ENCODE measurements at places on chromosomes 5 and 9. TPM values are rescaled to one million over a fixed set of nuclear protein-coding genes. Genes with fewer than 3 reads are reported as not detected.

The TXNDC8 gene
- total RNA-seq: not detected

The MRPL50 gene
- 23.3 TPM for total RNA-seq

The TMEM252 gene
- not detected for total RNA-seq

The PPWD1 gene
- 50.0 TPM for total RNA-seq

The ACTBL2 gene
- total RNA-seq: not detected

The SRD5A1 gene
- 27.7 TPM for total RNA-seq

The RGS14 gene
- 31.0 TPM for total RNA-seq

The HMCN2 gene
- total RNA-seq: 5.2 TPM

The PTGES gene
- total RNA-seq: 1.2 TPM

The CD74 gene
- total RNA-seq: 32.2 TPM

The FSTL4 gene
- total RNA-seq: 2.4 TPM

DNA sequence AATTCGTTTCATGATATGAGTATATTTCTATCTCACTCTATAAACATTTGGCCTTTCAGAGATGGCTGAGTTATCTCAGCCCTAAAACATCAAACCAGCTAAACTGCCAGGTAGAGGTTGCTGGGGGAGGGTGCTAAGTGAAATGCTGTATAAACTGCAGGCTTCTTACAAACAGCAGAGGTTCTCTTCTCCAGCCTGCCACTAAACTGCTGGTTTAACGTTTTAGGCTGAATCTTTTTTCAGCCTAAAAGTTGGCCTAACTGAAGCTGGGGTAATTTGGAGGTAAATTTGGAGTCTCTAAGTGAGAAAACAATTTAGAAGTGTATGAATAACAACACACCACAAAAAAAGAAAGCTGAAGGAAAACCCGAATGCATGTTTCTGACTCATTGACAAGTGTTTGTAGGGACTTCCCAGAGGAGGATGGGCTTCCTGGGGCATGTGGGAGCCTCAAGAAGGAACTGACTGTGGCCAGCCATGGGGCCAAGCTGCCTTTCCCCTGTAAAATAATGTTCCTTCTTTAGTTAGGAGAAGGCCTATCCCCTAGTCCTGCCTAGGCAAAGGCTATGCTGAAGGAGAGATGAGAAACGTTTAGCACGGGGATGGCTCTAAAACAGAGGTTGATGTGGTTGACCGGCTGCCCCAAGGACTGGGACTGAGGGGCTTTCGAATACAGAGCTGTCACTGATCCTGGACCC, 44.3 kb downstream of the SLC28A3 start:
- DNase-seq: no peak

- DNase-seq: no peak
Measured at GRCh38 chr5:1281038-1281882, 13.6 kb downstream of the TERT start.

GRCh38 chr5:14598225-14598624, 16.6 kb downstream of the OTULINL start:
- DNase-seq: no peak

GRCh38 chr9:133610845-133611244, 1.7 kb upstream of the FAM163B start:
- DNase-seq: no peak

- DNase-seq: no peak
Measured at GRCh38 chr5:26003966-26004365, 1034.4 kb downstream of the CDH9 start.

DNA sequence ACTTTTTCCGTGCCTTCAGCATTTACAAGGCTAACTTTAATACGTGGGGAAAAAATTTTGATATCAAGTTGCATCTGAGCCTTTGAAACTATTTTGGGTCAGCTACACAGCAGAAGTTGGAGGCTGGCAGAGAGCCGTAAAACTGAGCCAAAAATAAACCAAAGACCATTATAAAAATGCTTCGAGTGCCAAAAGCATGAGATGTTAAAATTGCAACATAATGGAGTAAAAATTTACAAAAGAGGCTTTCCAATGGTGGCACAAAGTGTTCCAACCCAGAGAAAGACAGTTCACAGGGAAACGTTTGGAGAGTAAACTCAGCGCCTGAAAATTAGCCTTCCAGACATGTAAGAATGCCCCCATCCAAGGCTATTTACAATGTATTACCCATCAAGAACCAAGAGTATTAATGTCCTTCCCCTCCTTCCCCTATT, 190.3 kb downstream of the TLE1 start:
- no peak for DNase-seq

GRCh38 chr5:61347080-61347479, 15.0 kb downstream of the ZSWIM6 start:
- DNase-seq: no peak

DNA sequence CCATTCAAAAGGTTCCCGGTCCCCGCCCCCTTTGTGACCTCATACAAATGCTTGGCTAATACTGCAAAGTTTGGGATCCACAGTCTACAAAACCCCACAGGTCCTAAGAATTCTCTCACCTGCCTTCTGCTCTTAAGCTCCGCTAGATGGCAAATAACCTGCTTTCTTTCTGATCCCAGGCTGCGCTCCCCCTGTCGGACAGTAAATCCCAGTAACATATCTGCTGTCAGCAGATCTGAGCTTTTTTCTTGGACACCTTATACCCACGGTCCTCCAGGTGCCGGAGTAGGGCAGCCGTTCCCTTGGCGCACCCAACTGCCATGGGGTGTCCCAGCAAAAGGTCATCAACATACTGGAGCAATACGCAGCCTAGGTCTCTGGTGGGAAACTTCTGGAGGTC, 39.0 kb upstream of the PPP1R26 start:
- DNase-seq: peak; percentile 15

GRCh38 chr9:7656636-7657035, 142.9 kb downstream of the DMAC1 start:
- no peak for DNase-seq

DNA sequence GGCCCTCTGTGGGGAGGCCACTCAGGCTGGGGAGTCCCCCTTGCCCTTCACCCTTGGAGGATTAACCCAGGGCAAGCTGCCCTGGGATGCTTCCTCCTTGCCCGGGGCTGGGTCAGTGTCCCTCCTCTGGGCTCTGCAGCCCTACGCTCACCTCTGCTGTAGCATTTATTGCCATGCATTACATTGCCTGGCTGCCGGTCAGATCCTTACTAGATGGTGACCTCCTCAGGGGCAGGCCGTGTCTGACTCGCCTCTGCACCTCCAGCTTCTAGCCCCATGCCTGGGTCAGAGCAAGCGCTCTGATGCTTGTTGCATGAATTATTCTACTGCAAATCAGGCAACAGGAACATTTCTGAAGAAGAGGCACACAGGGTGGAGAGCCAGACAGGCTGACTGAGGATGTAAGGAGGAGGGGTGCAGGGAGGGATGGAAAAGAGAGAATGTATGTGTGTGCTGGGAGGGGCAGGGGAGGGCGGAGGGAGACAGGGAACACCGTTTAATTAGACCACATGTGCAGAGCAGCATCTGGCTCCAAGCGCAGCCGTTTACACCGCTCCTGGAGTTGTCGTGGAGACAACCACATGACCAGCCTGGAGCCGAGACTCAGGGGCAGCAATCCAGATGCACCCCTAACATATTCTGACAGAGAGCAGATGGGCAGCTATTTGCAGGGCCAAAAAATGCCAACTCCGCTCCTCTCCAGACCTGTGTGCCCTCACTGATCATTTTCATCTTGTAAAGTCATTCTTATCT, 117.0 kb downstream of the CRB2 start:
- no peak for DNase-seq

- DNase-seq: no peak
Measured at GRCh38 chr5:174328631-174329299, 283.3 kb downstream of the NSG2 start.

DNA sequence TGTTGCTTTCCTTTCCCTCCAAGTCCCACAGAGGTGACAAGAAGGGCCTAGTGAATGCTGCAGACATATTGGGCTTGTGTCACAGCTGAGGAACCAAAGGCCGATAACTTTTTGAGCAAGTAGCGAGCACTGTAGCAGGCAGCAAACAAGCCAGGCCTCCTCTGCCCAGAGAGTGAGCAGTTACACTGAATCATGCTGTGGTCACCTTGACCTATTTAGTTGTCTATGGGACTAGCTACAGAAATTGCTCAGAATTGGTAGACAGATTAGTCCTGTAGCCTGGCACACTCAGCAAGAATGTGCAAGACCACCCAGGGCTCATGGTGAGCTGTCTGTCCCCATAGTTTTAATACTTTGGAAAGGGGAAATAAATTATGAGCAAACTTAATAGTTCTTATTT, 25.2 kb downstream of the ZCCHC9 start:
- no peak for DNase-seq

GRCh38 chr5:52735139-52735538, 52.6 kb upstream of the ITGA1 start:
- no peak for DNase-seq

DNA sequence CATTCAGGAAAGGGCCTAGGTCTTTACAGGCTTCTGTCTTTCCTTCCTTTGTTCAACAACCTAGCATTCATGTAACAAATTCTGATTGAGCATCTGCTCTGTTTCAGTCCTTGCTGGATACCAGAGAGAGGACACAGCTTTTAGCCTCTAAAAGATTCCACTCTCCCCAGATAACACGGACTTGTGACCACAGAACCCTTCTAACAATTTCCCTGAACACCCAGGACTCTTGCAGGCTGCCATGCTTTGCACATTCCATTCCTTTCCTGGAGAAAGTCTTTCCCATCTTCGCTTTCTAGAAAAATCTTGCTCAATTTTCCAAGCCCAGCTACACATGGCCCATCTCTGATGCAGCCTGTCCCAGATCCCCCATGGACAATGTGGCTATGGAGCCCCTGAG, 310.9 kb downstream of the ACTL7B start:
- no peak for DNase-seq

GRCh38 chr5:135255461-135256178, 143.4 kb downstream of the MACROH2A1 start:
- DNase-seq: no peak

GRCh38 chr5:27900761-27901160, 862.4 kb upstream of the CDH9 start:
- no peak for DNase-seq

GRCh38 chr9:75083188-75083970, 4.6 kb downstream of the NMRK1 start:
- DNase-seq: peak; percentile 65

DNA sequence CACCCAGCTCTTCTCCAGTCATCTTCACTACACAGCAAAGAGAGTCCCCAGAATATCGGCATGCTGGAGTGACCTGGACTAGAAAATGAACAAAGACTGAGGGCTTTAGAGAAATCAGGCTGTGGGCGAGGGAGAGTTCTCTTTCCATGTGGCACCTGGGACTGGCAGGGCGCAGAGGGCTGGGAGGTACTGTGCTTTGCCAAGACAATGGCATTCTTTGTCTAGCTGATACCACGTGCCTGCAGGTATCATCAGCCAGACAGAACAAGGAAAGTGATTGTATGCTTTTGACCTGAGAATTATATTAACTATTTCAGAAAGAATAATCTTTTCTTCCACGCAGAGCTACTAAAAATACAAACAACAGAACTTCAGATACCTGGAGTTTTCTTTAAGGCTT, 30.5 kb downstream of the DDX31 start:
- no peak for DNase-seq

DNA sequence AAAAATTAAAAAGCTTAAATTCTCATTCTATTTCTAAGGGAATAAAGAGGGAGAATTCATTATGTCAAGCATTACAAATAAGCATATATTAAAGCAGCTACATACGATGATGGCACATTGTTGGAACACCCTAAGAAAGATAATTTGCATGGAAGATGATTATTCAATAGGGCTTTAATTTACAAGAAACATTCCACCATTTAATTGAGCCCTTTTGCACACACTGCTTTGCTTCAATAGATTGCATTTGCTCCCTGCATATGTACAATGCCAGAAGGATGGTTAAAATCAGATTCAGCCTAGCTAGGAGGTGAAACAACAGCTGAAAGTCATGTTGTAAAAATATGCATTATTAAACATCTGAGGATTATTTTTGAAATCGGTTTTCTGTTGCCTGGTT, 21.8 kb downstream of the KIAA1958 start:
- DNase-seq: no peak

DNA sequence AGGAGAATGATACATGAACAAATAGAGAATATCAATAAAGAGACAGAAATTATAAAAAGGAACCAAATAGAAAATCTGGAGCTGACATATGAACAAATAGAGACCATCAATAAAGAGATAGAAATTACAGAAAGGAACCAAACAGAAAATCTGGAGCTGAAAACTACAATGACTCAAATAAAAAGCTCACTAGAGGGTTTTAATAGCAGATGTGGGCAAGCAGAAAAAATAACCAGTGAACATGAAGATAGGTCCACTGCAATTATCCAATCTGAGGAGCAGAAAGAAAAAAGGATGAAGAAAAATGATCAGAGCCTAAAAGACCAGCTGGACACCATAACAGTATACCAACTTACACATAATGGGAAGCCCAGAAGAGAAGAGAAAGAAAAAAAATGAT, 353.7 kb downstream of the ARL15 start:
- no peak for DNase-seq

- DNase-seq: no peak
Measured at GRCh38 chr9:75927356-75927755, 36.9 kb downstream of the PCSK5 start.

DNA sequence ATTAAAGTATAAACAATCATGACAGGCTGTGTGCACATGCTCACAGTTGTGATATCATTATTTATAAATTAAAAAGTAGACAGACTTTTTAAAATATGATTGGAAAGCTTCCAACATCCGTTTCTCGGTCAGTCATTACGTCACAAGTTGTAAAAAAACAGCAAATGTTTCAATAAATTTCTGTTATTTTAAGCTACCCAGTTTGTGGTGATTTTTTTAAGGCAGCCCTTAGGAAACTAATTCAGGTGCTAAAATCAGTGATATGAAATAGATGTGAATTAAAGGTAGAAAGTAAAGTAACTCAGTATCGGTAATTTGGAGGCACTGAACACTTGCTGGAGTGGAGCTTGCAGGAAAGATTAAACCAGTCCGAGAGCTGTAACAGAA, 1.2 kb downstream of the CCNH start:
- DNase-seq: no peak

GRCh38 chr5:159096924-159097783, 2.6 kb downstream of the EBF1 start:
- DNase-seq: peak; percentile 49
